ENCODE measurements at places on chromosomes 16 and 17. TPM values are rescaled to one million over a fixed set of nuclear protein-coding genes. Genes with fewer than 3 reads are reported as not detected.

Gene HOXB8
- polyA plus RNA-seq = 5.6 TPM

Gene KCNJ12
- 0.47 TPM for polyA plus RNA-seq

Gene MYH2
- 0.10 TPM for polyA plus RNA-seq

Gene TNFRSF13B
- polyA plus RNA-seq = 0.18 TPM

Gene TCAP
- 13.4 TPM for polyA plus RNA-seq

Gene ADAMTS18
- polyA plus RNA-seq = not detected

Gene CARHSP1
- 194 TPM for polyA plus RNA-seq

DNA sequence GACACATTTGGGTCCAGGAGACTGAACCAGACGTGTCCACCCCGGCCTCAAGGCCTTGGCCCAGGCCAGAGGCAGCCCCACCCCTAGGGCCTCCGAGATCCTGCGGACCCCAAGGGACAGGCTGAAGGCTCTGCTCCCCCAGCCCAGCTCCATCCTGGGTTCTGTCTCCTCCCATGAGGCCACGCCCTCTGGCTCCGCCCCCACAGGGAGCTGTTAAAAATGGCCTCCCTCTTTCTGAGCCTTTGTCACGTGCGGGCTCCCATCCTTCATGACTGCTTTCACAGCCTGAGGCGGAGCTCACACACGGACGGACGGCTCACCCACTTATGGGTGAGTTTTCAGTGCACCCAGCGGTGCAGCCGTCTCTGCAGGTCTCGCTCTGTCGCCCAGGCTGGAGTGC is 6.5 kb upstream of the CACNA1H start:
- DNase-seq = no peak

DNA sequence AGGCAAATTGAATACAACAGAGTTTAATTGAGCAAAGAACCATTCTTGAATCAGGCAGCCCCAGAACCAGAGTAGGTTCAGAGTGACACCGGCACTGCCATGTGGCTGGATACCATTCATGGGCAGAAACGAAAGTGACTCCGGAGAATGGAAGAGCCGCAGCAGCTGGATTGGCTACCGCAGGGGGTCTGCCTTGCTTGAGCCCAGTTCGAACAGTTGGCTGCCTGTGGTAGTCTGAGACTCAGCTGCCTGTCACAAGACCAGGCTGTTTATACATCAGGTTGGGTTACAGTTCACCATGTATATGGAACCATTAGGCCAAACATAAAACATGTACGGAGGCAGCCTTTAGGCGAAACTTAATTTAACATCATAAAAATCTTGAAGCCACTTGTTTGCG is 205.2 kb upstream of the CHMP6 start:
- DNase-seq = peak; percentile 44

DNA sequence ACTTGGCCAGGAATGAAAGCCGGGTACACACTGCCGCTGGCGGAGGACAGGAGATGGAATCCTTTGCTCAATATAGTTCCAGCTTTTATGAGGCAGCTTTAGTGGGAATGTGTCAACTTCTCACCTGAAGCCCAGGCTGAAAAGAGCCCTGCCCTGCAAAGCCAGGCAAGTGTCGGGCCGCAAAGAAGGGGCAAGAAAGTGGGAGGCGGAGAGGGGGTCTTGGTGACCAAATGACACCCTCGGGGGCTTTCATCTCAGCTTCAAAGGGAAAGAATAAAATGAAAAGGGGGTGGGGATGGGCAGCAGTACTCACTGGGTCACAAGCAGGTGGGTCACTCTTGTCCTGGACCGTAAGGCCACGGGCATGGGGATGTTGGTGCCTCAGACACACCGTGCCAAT is 62.9 kb downstream of the C16orf95 start:
- DNase-seq = no peak

DNA sequence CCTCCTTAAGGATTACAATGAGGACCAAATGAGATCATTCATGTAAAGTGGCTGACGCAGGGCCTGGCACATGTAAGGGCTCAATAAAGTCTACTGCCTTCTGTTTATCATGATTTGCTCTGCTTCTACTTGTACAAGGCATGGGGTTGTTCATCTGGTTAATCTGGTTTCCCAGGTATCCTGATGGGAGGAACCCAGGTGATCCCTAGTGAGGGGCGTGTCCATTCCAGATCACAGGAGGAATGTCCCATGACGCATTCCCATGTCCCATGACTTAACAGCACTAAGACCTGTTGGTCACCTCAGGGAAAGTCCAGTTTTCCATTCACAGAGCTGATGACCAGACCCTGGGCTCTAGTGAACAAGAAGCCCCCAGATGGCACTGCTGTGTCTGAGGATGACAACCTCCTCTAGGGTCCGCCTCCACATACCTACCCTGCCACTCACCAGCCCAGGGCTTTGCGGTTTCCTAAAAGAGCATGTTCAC is 11.5 kb upstream of the TPPP3 start:
- DNase-seq = no peak

- DNase-seq = no peak
Observed at GRCh38 chr17:73747221-73748002, 103.2 kb upstream of the SDK2 start.

GRCh38 chr17:45704251-45704650 is 79.9 kb upstream of the CRHR1 start:
- DNase-seq = no peak

- peak; percentile 23 for DNase-seq
Observed at GRCh38 chr16:69924777-69925191, 26.4 kb upstream of the CLEC18A start.

- DNase-seq = no peak
Observed at GRCh38 chr16:1164382-1164781, 11.5 kb downstream of the CACNA1H start.

DNA sequence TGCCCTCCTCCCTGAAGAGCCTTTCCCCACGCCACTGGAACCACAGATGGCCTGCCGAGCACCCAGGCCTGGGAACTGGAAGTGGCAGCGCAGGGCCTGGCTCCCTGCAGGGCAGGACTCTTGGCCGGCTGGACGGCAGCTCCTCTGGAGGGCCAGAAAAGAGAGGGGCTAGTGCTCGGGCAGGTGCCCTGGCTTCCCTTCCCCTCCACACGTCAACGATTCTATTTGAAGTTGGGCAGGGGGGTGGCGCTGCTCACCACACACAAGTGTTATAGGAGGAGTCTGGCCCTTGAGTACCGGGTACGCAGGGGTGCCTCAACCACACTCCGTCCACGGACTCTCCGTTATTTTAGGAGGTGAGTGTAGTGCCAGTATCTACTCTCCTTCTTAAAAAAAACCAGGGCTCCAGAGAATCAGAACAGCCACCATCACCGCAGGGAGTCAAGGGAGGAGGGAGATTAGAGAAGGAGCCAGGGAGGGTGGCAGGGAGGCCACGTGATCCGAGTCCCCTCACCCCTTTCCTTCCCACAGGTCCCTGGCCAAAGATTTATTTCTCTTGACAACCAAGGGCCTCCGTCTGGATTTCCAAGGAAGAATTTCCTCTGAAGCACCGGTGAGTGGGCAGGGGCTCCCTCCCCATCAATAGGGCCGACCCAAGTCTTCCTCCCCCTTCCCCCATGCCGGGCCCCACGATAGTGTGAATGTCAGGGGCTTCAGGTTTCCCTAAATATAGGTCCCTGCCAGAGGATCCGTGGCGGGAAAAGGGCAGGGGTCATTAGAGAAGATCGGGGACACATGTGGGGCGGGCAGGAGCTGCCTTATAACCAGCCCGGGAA is 1.4 kb upstream of the ALDOA start:
- peak; percentile 79 for DNase-seq

DNA sequence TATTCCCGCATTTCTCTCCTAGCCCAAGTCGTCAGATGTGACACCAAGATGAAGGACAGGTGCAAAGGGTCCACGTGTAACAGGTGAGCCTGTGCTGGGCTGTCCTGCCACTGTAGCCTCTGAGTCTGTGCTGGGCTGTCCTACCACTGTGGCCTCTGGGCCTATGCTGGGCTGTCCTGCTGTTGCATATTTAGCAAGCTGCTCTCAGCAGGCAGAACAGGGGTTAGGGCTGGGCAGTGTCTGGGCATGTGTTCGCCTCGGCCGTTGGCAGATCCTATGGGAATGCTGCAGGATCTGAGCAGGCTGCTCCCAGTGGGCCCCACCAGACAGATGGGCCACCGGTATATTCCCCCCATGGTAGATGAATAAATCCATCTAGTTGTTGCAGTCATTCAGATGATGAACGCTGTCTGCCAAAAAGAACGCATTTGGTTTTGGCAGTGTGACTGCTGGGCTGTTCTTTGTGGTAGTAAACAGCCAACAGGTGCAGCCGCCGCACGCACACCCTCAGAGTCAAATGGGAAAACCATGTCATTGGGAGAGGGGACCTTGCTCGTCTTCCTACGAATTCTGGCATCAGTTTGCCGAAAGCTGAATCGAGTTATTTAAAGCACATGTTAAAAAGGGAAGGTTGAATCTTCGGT is 49.2 kb downstream of the CRISPLD2 start:
- DNase-seq = no peak

- DNase-seq = peak; percentile 66
Observed at GRCh38 chr16:67243481-67243880, 3.8 kb downstream of the FHOD1 start.

DNA sequence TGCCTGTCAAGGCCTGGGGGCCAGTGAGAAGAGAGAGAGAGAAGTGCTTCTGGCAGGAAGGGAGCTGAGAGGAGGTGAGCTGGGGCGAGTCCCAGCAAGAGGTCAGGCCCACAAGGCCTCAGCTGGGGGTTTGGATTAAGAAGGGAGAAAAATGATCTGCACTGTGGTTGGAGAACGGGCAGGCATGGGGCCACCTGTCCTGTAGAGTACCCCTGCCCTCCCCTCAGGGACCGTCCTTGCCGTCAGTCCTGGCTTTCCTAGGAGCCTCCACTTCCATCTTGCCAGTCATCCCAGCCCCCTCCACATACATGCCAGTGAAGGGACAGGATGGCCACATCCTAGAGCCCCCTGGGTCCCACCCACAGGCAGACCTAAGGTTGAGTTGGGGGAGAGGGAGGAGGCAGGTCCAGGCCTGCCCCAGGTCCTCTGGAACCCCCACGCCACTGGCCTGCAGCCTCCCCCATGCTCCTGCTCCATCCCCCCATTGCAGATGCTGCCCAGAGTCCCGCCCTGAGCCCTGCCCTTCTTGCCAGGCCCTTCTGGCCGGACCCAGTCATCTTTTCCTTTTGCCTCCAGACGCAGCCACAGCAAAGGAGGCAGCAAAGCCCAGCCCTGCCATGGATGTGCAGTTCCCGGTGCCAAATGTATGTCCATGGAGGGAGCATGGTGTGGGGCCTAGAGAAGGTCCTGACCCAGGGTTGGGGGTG is 18.9 kb downstream of the KATNB1 start:
- DNase-seq = no peak

- DNase-seq = no peak
Observed at GRCh38 chr16:87028481-87029320, 288.5 kb downstream of the C16orf95 start.

GRCh38 chr16:50311134-50311528 is 44.8 kb downstream of the ADCY7 start:
- DNase-seq = peak; percentile 48

GRCh38 chr16:19127205-19127604 is 13.4 kb downstream of the ITPRIPL2 start:
- no peak for DNase-seq

DNA sequence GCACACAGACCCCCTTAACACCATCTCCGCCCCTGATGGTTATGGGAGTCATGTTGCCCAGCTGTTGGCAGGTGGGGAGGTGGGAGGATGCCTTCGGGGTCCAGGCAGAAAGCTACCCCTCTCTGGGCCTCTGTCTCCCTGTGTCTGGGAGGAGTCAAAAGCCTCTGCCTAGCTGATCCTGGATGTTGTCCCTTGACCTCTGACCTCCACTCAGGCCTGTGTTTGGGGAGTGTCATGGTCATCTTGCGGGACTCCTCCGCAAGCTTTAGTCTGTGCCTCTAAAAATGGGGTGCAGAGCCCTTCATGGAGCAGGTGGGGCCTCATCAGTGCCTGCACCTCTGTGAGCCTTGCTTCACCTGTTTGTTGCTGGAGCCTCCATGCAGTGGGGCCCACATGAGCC is 3.8 kb downstream of the LLGL1 start:
- DNase-seq = no peak

DNA sequence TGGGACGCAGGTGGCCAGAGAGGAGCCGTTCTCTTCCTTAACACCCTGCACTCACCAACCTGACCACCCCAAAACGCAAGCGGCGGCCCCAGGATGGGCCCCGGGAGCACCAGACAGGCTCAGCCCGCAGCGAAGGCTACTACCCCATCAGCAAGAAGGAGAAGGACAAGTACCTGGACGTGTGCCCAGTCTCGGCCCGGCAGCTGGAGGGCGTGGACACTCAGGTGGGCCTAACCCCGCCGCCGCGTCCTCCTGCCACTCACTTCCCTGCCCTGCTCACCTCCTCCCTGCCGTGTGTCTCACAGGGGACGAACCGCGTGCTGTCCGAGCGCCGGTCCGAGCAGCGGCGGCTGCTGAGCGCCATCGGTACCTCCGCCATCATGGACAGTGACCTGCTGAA is 4.6 kb upstream of the HSD3B7 start:
- no peak for DNase-seq

DNA sequence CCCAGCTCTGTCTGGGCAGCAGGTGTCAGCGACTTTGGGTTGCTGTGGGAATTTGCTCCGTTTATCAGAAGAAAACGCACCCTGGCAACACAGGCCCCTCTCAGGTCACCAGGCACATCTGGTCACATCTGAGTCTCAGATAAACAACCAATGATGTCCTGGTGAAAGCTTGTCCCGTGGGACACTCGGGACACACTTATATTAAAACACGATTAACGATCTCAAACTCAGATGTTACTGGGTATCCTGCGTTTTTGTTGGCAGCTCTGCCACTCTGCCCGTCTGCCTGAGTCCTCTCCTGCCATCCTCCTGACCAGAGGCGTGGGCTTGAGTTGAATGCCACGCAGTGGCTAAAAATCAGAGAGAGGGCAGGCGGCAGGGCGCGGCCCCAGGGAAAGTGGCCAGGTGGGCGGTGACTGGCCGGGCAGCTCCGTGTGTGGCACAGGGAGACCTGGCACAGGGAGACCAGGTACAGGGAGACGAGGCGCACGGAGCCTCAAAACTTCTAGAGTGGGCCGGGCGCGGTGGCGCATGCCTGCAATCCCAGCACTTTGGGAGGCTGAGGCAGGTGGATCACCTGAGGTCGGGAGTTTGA is 2.1 kb downstream of the SECTM1 start:
- DNase-seq = no peak

DNA sequence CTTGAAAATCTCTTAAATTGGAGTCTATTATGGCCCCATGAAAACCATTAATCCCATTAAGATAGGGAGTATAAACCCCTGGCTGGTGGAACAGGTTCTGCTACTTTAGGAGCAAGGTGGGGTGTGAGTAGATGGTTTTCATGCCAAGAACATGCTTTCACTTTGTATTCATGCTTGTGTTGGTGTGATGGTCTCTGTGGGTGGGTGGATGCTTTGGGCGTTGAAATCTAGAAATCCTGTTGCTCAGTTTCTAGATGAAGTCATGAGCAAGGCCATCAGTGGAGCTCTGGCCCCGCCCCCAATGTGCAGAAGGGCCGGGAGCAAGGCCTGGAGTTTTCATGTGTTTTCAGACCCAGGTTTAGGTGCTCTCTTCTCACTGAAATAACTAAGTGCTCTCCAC is 20.1 kb downstream of the PLD6 start:
- DNase-seq = no peak
